Keratinocyte (primary cell): ENCODE measurements at places on chromosomes 4 and X.

DNA sequence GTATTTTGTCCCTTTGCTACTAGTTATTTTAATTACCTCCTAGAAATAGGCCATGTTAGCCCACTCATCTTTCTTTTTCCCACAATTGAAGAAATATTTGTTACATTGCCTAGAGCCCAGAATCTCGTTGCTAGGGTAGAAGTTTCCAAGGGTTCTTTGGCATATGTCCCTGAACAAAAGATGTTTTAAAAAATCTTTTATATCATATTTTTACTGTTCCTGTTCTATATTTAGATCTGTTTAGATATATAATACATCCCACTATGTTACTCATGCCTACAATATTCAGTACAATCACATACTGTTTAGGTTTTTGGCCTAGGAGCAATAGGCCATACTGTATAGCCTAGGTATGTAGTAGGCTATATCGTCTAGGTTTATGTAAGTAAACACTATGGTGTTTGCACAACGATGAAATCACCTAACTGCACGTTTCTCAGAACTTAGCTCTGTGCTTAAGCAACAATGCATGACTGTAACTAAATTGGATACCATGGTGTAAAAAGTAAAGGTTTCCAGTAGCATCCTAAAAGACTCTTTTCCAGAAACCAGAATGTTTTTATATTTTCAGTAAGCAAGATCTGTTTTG lies 236.0 kb upstream of the SLIT2 start:
- DNase-seq: no peak

DNA sequence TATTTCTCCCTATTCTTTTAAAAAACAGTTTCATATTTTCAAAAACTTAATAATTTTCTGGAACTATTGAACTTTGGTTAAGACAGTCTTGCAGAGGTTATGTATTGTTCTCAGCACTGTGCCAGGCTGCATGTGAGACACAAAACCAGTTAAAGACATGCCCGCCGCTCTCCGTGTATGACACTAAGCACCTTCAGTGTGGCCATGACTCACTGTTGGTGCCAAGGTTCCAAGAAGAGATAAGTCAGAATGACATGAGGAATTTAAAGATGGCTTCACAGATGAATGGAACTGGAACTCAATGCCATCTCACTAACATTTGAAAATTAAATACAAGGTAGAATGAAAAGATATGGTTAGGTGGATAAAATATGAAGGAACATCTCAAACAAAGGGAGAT lies 525.5 kb upstream of the ZFP42 start:
- no peak for DNase-seq

- no peak for DNase-seq
Observed at GRCh38 chr4:83108101-83108861, 6.2 kb downstream of the PLAC8 start.

DNA sequence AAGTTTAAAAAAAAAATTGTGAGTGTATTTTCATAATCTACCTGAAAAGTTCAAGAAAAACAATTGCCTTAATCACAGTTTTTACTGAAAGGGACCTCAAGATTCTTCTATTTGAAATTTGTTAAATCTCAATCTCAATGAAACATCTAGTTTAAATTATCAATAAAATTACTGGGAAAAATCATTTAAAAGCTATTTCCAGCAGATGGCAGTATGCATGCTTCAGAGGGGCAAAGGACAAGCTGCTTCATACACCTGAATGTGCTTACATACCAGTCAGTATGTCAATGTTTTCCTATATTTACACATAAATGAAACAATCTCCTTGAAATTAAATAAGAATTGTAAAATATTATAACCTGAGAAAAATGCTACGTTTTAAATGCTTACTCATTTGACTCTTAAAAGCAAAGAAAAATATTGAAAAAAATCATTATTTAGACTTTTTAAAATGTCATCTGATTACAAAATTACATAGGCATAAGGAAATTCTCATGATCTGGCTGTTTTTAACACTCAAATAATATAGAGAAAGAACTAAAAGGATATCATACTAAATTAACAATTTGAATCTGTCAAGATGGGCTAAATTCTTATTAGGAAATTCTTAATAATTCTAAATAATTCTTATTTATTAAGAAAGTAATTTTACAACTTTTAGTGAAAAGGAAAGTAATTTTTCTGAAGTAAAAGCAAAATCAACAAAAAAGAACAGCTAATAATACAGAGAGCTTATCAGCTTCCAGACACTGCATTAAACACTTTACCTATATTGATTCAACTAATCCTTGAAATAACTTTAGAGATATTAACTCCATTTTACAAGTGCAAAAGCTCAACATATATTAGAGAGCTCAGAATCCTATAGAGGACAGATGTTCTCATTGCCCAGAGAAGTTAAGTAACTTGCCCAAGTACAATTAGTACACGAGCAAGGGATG lies 242.1 kb downstream of the ADAMTS3 start:
- DNase-seq: no peak

GRCh38 chr4:7207628-7208231 lies 15.4 kb downstream of the SORCS2 start:
- DNase-seq: no peak

GRCh38 chrX:122934131-122934530 lies 249.9 kb upstream of the GRIA3 start:
- DNase-seq: no peak

GRCh38 chrX:98480606-98481005 lies 1596.9 kb downstream of the RPA4 start:
- DNase-seq: peak; percentile 1

GRCh38 chr4:118849867-118850487 lies 14.1 kb upstream of the SEC24D start:
- DNase-seq: no peak

DNA sequence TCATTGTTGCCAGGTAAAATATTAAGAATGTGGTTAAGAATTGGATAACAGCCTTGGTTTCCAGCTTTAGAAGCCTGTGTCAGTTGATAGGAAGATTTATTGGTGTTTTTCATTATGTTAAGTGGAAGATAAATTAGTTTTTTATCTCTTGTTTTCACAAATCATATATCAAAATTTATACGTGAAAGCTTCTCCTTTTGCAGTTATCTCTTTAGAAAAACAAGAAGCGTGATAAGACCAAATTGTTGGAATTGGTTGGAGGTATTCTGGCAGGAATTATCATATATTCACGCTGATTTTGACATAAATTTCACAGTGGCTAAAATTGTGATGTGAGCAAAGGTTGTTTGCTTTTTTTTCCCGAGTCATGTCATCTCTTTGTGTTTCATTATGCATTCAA lies 90.6 kb downstream of the FRMPD4 start:
- no peak for DNase-seq
